ENCODE measurements at places on chromosomes 5 and 9.

DNA sequence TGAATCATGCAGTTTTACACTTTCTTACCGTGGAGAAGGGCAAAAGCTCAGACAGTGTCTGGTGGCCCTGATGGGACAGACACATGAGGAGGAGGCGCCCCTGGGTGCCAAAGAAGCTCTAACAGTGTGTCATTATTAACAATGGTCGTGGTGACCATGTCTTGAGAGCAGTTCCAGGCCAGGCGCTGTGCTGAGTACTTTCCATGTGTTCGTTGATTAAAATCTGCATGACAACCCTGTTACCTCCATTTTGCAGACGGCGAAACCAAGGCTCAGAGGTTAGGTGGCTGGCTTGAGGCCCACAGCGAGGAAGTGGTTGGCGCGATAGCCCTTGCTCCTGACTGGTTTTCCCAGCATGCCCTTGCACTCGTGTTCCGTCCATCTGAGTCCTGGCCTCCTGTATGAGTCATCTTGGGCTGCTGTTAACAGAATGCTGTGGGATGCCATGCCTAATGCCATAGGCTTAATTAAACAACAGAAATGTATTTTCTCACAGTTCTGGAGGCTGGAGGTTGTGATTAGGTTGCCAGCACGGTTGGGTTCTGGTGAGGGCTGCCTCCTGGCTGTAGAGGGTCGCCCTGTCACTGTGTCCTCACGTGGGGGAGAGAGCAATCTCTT lies 92.0 kb downstream of the AMBP start:
- H3K4me1 ChIP-seq, result peaks cover 28% of the 10 kb centered on the region
- DNase-seq, result no peak
- no peaks in the 10 kb centered on the region for H3K27me3 ChIP-seq
- no peaks in the 10 kb centered on the region for H3K36me3 ChIP-seq

- H3K4me1 ChIP-seq, result no peaks in the 10 kb centered on the region
- H3K36me3 ChIP-seq, result no peaks in the 10 kb centered on the region
- H3K4me3 ChIP-seq, result no peak overlapping the region
- no peaks in the 10 kb centered on the region for H3K27me3 ChIP-seq
- no peak for DNase-seq
- H3K27ac ChIP-seq, result no peak overlapping the region
These were observed 76.9 kb upstream of the CDH6 start for GRCh38 chr5:31116466-31117031.

GRCh38 chr5:68257210-68257609 lies 41.7 kb downstream of the PIK3R1 start:
- no peak for DNase-seq
- H3K36me3 ChIP-seq, result no peaks in the 10 kb centered on the region
- H3K4me3 ChIP-seq, result no peak overlapping the region
- H3K27me3 ChIP-seq, result no peaks in the 10 kb centered on the region
- peak overlapping the region; percentile 69 for H3K27ac ChIP-seq
- H3K4me1 ChIP-seq, result peaks cover 100% of the 10 kb centered on the region

DNA sequence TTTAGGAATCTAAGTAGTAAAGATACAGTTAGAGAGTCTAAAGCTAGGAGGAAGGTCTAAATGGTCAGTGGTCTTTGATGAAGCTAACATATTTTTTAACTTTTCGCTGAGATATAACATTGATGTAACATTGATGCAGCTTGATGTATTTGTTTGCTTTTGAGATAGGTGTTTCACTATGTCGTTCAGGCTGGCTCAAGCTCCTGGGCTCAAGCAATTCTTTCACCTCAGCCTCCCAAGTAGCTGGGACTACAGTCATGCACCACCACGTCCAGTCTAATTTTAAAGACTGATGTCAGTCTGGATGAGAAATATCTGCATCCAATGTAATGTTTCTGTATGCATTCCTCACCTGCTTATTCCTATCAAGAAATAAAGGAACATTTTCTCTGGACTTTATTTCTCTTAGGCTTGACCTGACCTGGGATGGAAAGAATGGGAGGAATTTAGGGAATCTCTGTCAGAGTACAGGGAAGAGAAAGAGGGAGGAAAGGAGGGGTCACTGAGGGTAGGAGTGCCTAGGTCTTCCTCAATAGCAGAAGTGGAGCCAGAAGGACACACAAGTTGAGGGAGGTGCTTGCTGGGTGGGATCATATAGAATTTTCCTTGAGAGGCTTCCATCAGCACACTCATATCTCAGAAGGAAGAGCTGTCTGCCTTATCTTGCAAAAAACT lies 101.5 kb upstream of the GPBP1 start:
- no peaks in the 10 kb centered on the region for H3K27me3 ChIP-seq
- H3K4me1 ChIP-seq, result no peaks in the 10 kb centered on the region
- no peak overlapping the region for H3K27ac ChIP-seq
- H3K4me3 ChIP-seq, result no peak overlapping the region
- DNase-seq, result no peak

- no peak for DNase-seq
- peak overlapping the region; percentile 76 for H3K27ac ChIP-seq
- peaks cover 19% of the 10 kb centered on the region for H3K36me3 ChIP-seq
These were observed 841 bp downstream of the GRK6 start for GRCh38 chr5:177427211-177427822.

GRCh38 chr9:133104718-133105460 lies 16.2 kb downstream of the RALGDS start:
- H3K4me1 ChIP-seq, result no peaks in the 10 kb centered on the region
- no peaks in the 10 kb centered on the region for H3K27me3 ChIP-seq
- peak; percentile 13 for DNase-seq
- no peak overlapping the region for H3K27ac ChIP-seq
- peaks cover 92% of the 10 kb centered on the region for H3K36me3 ChIP-seq

Data from tibial artery (tissue), 4 donors.